ENCODE measurements at places on chromosomes 4 and X. TPM values are rescaled to one million over a fixed set of nuclear protein-coding genes. Genes with fewer than 3 reads are reported as not detected.

The RAB33A gene
- total RNA-seq = 1.3 TPM

The ADRA2C gene
- 11.1 TPM for total RNA-seq

The AKAP14 gene
- total RNA-seq = not detected

The UGT2B11 gene
- not detected for total RNA-seq

The ADH1B gene
- total RNA-seq = 36.6 TPM

The PLA2G12A gene
- 39.5 TPM for total RNA-seq

The FGFR3 gene
- total RNA-seq = 97.0 TPM

The SATL1 gene
- total RNA-seq = 0.35 TPM

The SERPINA7 gene
- not detected for total RNA-seq

The GPC3 gene
- 823 TPM for total RNA-seq

The LRRC66 gene
- total RNA-seq = 0.82 TPM

The KCTD8 gene
- 3.4 TPM for total RNA-seq

The PPP2R2C gene
- total RNA-seq = 1.1 TPM

The MAOB gene
- total RNA-seq = 12.9 TPM

The PRDM5 gene
- total RNA-seq = 27.0 TPM
